NCI-H2081 treated with DMSO at 0.1 percent for 48 hours (cell line): ENCODE measurements at places on chromosomes 4 and X.

DNA sequence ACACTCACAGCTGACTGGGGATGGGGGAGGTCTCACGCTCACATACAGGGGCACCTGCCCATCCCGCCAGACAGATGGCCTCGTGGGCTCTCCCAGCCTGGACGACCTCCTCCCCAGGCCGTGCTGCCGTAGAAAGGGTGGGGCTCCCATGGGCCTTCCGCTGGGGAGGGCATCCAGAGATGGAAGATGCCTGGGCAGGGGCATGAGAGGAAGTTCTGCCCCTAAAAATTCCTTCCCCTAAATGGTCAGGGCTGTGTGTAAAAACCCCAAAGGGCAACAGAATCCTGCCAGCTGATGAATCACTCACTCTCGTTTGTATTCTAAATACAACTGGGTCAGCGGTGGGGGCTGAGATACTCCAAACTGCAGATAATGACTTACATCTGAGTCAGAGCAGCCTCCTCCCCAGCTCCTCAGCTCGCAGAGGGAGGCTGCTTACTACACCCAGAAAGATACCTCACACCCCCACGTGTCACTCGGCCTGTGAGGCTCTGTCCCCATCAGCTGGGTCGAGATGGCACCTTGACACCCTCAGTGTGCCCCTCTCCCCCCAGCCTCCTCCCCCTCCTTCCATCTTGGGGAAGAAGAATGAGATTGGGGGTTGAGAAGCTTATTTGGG, 10.1 kb downstream of the WDR1 start:
- DNase-seq = no peak

- no peak for DNase-seq
These were observed 13.6 kb upstream of the MAGED4B start for GRCh38 chrX:52082578-52082977.

DNA sequence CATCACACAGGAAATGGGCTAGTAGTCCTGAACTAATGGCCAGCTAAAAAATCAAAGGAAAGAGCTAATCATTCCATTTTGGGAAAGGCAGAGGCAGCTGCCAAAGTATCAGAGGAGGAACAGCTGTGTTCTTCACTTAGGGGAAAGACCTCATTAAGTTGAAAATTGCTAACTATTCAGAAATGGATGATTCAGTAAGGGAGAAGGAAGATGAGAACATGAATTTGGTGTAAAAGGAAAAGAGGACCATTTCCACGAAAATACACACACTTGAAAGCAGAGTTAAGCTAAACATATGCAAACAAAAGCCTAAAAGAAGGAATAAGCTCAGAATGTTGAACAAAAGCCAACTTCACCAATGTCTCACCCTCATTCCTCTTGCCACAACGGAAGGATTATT, 90.4 kb downstream of the PCDH19 start:
- no peak for DNase-seq

- no peak for DNase-seq
These were observed 887.6 kb downstream of the ADGRL3 start for GRCh38 chr4:62087706-62088105.

GRCh38 chrX:45807572-45808425, 607.1 kb upstream of the DIPK2B start:
- DNase-seq = no peak
